ENCODE measurements at places on chromosomes 1 and 21.

DNA sequence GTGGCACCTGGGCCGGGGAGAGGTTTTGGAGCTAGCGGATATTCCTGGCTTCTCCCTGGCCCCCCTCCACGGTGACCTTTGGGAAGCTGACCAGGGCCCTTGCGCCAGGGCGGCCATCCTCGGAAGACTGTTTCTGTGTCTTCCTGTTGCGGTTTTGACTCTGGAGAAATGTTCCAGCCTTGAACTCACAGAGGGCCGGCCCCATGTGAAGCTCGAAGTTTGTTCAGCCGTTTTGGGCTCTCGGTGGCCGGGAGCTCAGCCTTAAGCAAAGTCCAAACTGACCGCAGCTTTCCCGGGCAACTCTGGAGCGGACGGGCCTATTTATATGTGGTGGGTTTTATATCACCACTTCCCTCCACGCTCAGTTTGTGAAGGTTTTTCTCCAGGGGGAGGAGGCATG is 17.0 kb upstream of the WNT4 start:
- no peaks in the 10 kb centered on the region for H3K36me3 ChIP-seq
- no peaks in the 10 kb centered on the region for H3K4me1 ChIP-seq
- no peak overlapping the region for H3K4me3 ChIP-seq
- DNase-seq: no peak

DNA sequence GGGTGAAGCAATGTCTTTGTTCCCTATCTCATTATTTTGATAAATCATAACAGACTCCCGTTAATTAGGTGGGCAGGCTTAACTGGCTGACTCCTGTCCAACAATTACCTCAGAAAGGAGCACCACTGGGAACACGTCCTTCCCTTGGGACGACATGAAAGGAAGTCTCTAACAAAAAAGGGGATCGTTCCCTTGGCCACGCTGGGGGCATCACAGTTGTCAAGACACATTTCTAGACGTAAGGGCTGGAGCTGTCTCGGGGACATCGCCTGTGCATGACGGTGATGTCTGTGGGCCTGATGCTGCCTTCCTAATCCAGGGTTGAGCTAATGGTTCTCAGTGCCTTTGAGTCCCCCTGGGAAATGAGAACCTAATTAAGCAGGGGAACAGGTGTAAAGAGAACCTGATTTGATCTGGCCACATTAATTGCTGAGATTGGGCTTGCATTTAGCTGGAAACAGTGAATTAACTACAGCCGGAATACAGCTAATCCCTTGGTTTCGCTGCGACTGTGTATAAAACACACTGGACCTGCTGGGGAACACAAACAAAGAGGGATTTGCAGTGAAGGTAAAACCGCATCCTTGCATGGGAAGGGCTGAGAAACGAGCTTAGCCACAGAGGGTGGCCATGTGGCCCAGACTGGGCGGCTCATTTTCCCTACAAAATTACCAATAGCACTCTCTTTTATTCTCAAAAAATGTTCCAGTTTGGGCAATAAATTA is 111.8 kb downstream of the MRPS6 start:
- no peak for DNase-seq
- H3K4me1 ChIP-seq: peaks cover 7% of the 10 kb centered on the region
- H3K27ac ChIP-seq: no peak overlapping the region
- no peak overlapping the region for H3K4me3 ChIP-seq

DNA sequence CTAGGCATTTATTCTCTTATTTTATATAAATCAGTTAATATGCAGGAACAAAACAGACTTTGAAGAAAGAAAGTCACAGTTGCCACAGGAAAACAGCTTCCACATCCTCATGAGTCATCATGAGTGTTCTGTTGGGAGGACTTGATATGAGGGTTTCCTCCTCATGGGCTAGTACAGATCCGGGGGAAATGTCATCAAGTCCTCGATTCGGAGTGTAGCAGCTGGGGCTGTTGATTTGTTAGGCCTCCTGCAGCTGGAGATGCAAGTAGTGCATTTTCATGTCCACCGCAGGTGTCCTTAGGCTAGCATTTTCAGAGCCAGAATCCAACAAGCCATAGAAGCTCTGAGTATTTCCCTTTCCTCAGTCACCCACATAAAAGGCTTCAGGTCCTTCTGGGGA is 36.7 kb downstream of the ADAM30 start:
- no peak for DNase-seq
- H3K36me3 ChIP-seq: no peaks in the 10 kb centered on the region
- peaks cover 49% of the 10 kb centered on the region for H3K27me3 ChIP-seq
- H3K4me3 ChIP-seq: no peak overlapping the region
- no peaks in the 10 kb centered on the region for H3K4me1 ChIP-seq

DNA sequence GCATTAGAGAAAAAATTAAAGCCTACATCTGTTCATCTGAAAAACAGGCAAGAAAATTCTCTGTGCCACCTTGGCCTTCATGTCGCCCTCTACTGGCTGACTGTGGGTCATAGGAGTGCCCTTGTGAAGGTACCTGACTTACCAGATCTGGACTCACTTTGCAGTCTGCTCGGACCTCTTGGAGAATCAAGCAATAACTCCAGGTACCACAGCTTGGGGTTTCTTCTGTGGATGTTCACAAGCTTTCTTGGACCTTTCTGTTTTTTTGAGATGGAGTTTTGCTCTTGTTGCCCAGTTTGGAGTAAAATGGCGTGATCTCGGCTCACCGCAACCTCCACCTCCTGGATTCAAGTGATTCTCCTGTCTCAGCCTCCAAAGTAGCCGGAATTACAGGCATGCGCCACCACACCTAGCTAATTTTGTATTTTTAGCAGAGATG is 2.4 kb upstream of the PRAMEF18 start:
- DNase-seq: no peak
- H3K4me1 ChIP-seq: no peaks in the 10 kb centered on the region
- H3K27ac ChIP-seq: no peak overlapping the region
- H3K27me3 ChIP-seq: peaks cover 40% of the 10 kb centered on the region
- peaks cover 2% of the 10 kb centered on the region for H3K36me3 ChIP-seq

DNA sequence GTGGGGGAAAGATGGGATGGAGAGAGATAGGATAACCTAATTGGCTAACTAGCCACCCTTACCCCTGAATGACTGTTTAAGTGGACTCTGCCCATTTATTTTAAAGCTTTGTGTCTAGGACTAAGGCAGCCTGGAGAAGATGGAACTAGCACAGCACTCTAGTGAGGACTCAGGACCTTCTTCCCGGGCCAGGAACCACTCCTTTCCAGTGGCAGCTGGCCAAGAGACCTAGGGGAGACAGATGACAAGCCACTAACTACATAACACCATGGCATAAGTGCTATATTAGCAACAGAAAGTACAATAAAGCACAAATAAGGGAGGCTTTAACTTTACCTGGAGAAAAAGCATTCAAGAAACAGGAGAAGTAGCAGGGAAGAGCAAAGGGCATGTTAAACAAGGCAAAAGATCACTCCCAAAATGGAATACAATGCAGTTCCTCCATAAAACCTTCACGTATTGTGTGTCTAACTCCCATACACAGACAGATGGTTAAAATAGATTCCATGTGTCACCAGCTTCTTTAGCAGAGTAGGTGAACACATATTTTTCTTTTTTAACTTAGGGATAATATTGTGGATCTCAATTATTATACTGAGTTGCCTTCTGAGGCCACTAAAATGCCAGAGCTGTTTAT is 20.6 kb downstream of the CLCA1 start:
- no peaks in the 10 kb centered on the region for H3K36me3 ChIP-seq
- peaks cover 21% of the 10 kb centered on the region for H3K27me3 ChIP-seq
- no peak overlapping the region for H3K27ac ChIP-seq
- DNase-seq: no peak

DNA sequence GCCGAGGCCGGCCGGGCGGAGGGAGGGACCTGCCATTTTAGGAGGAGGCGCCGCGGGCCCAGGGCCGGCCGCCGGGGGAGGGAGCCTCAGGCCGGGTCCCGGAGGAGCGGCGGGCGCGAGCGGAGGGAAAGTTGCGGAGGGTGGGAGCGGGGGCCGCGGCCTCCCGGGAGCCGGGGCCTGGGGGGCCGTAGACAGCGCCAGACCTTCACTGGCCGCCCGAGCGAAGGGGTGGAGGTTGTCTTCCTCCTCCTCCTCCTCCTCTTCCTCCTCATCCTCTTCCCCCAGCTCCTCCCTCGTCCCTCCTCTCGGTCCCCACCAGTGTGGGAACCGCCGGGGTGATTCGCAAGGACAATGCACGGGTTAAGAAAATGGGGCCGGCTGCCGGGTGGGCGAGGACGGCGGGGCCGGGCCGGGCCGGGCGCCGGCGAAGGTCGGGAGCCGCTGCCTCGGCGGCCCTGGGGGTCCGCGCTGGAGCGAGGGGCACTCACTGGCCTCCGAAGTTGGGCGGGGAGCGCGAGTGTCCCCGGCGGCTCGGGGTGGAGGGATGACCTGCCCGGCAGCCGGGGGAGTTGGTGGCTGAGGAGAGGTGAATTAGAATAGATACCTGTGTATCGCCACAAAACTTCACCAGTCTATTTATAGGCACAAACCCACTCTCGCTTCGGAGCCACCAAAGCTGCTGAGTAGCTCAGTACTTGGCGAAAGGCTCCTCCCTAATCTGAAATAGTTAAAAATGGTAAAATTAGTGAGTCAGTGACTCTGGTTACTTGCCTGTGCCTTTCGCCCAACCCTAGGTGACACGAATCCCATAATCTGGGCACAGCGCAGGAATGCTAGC is 1.3 kb downstream of the DYRK1A start:
- H3K4me3 ChIP-seq: peak overlapping the region; percentile 100
- H3K27me3 ChIP-seq: no peaks in the 10 kb centered on the region
- DNase-seq: peak; percentile 19
- H3K36me3 ChIP-seq: peaks cover 22% of the 10 kb centered on the region

DNA sequence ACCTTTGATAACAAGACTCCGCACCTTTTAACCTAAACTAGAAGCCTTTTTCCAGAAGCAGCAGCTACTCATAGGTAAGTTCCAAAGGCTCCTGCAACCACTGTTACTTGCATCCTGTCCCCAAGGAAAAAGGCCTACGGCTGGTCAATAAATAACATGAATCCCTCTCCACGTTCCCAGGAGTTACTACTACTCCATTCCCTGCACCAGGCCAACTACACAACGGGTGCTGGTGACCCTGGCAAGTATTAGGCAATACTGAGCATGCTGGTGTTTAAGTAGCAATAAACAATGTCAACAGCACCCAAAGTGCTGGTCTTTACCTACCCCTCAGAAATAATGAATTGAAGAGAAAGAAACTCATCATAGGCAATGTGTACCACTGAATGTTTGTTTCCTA is 7.7 kb downstream of the GNG12 start:
- H3K27me3 ChIP-seq: peaks cover 7% of the 10 kb centered on the region
- DNase-seq: no peak
- H3K4me3 ChIP-seq: no peak overlapping the region
- no peaks in the 10 kb centered on the region for H3K36me3 ChIP-seq
- H3K4me1 ChIP-seq: no peaks in the 10 kb centered on the region

DNA sequence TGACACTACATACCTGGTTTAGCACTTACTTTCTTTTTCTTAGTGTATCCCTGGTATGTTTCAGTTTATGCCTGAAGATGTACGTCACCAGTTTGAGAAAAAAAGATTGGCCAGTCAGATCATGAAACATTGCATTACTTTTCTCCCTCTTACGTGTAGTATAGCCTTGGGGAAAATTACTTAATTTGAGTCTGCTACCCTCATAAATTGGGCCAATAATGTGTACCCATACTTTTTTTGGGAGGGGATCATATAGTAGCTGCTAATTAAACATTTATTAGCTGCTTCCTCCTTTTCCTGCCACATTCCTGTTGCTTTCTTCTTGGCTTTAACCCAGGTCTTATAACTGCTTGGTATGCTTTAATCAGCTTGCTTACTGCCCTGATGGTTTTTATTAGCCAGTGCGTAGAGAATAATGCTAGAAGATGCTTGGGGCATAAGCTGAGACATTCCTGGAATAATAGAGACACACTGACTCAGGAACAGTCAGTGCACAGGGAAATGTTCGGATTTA is 32.1 kb downstream of the RABGAP1L start:
- no peak for DNase-seq
- peaks cover 1% of the 10 kb centered on the region for H3K36me3 ChIP-seq
- no peak overlapping the region for H3K4me3 ChIP-seq
- peaks cover 57% of the 10 kb centered on the region for H3K4me1 ChIP-seq
- peak overlapping the region; percentile 91 for H3K27ac ChIP-seq
- no peaks in the 10 kb centered on the region for H3K27me3 ChIP-seq

DNA sequence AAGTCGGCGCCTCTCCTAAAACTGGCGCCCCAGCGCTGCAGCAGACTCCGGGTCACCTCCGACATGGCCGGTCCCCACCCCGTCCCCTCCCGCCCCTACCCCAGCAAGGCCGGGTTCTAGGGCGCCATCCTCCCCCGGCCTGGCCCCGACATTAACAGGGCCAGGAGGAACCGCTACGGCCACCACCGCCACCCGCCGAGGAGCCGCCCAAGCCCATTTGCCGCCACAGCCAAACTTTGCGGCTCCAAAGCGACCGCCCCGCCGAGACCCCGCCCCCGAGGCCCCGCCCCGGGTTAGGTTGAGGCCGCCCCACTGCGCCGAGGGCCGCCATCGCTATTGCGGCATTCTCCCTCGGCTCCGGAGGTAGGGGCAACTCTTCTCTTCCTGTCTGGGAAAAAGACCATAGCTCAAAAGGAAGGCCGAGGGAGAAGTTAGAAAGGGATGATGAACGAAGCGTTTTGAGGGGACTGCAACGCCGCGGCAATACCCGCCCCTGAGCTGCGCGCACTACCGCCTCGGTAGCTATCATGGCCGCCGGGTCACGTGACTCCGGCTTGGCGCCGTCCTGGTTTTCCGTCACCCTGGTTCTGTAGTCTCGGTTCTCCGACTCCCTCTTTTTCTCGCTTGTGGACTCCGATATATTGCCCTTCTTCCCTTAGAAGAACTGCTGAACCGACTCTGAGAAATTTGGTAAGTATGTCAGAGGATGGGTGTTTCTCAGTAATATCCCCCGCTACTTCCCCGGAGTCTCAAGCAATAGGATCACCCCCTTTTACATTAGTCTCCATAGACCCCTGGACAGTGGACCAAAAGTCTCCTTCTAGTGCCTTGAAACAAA is at the start of the genes AIDA and BROX:
Gene AIDA, minus strand, starts transcription at position 239 of the 838 bp plus-strand sequence. Its CDS starts 174 bp downstream, at position 65.
Gene BROX, plus strand, starts transcription at position 312 of the 838 bp plus-strand sequence. CDS start 3,136 bp downstream, outside the sequence.
- peak within 1 kb of the TSS; percentile 99 for H3K4me3 ChIP-seq
- peaks cover 56% of the 10 kb centered on the region for H3K4me1 ChIP-seq
- peak; percentile 97 for DNase-seq
- H3K27ac ChIP-seq: peak within 1 kb of the TSS; percentile 97
- H3K27me3 ChIP-seq: no peaks in the 10 kb centered on the region
- peaks cover 41% of the 10 kb centered on the region for H3K36me3 ChIP-seq

DNA sequence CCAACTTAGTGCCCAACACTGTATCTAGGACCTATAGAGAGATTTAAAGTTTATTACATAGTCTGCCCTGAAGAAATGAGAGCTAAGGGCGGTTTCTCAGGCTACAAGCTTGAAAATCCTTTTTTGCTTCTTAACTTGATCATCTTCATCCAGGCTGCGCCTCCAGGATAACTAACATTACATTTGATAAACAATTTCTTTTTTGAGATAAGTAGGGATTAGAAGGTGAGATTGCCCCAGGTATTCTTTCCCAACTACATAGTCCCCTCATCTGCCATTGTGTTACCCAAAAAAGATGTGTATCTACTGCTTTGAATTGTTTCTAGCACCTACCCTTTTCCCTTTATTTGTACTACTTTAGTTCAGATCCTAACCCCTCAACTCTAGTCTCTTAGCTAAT is 25.4 kb downstream of the NUF2 start:
- no peaks in the 10 kb centered on the region for H3K4me1 ChIP-seq
- peaks cover 1% of the 10 kb centered on the region for H3K36me3 ChIP-seq
- H3K27ac ChIP-seq: no peak overlapping the region
- no peak for DNase-seq
- no peaks in the 10 kb centered on the region for H3K27me3 ChIP-seq
- H3K4me3 ChIP-seq: no peak overlapping the region

GRCh38 chr1:20640183-20640597 is 6.9 kb downstream of the PINK1 start:
- H3K27ac ChIP-seq: peak overlapping the region; percentile 27
- H3K36me3 ChIP-seq: peaks cover 8% of the 10 kb centered on the region
- DNase-seq: peak; percentile 44
- no peaks in the 10 kb centered on the region for H3K27me3 ChIP-seq
